ENCODE measurements at places on chromosomes 1 and 21.

DNA sequence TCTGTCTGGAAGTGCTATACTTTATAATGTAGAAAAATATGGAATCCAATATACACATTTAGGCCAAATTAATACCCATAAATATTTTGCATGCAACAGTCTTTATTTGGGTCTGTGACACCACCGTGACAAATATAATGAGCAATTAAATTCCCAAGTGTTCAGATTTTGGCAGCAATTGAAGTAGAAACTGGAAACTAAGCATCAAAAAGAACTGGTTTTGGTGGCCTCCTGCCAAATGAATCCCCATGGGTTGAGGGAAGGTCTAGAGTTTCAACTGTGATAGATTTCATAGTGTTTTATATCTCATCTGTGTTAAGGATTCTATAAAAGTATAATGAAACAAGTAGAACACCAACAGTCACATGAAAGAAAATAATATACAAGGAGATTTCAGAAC lies 88.4 kb downstream of the DPYD start:
- DNase-seq, result no peak

GRCh38 chr1:243921111-243921510 lies 71.1 kb upstream of the AKT3 start:
- DNase-seq, result no peak

GRCh38 chr1:246199086-246199645 lies 307.9 kb downstream of the SMYD3 start:
- no peak for DNase-seq

DNA sequence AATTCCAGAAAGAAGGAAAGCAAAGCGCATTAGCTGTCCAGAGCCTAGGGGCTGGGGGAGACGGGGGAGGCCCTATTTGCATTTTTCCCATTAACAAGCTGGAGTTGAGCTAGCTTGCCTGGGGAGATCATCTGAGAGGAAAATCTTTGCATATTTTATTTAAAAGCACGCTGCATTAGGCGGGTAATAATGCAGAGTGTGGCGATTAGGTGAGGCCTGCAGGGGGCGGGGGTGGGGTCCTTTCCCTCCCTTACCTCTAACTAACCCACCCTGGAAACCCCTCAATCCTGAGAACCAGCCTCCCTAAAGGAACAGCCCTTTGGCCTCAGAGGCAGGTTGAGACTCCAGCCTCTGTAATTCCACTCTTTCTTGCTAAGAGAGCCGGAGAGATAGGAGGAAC lies 16.2 kb downstream of the C1orf216 start:
- no peak for DNase-seq

- no peak for DNase-seq
These were observed 22.7 kb upstream of the ARF1 start for GRCh38 chr1:228059634-228060457.

- DNase-seq, result no peak
These were observed 18.6 kb upstream of the COL18A1 start for GRCh38 chr21:45386336-45386727.

DNA sequence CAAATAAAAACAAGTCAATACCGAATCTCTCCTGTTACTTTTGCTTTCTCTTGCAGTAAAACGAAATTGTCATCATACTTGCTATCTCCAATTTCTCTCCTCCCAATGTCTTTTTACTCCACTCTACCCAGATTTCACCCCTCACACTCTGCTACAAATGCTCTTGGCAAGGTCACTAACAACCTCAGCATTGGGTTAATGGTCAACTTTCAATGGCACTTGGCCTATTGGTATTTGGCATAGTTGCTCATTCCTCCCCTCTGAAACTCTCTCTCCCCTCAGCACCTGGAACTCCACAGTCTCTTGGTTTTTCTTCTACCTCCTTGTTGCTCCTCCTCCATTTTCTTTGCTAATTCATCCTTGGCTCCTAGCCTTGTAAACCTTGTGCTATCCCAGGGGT lies 367.3 kb downstream of the PTPRU start:
- DNase-seq, result no peak

DNA sequence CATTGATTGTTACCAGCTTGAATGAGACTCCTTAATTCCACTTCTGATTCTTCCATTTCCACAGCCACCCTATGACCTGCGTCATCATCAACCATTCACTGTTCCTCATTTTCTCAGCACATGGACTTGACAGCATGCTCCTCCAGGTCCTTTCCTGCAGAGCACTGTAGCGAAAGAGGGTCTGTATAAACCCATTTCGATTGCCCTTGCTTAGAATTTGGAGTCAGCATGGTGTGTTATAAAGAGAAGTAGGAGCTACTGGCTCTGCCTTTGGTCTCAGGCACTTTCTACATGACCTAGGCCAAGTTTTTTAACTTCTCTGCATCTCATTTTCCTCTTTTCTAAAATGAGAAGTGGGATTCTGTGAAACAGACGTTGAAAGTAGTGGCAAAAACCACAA lies 133.8 kb downstream of the AK5 start:
- no peak for DNase-seq

DNA sequence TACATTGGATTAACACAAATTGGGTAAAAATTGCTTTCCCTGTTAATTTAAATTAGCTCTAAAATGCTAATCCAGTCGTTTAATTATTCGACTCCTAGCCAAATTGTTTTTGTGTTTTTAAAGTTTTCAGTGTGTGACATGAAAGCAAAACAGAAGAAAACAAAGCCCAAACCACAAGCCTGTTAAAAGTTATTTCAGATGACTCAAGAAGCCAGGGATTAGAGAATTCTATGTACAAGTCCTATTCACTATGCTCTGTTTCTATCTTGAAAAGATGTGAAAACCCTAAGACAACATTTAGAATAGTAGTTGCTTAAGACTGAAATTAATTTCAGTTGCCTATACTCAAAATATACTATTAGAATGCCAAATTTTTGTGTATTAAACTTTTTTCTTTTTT lies 294.8 kb upstream of the ADAMTS5 start:
- no peak for DNase-seq

GRCh38 chr1:22231995-22232690 lies 89.2 kb upstream of the WNT4 start:
- DNase-seq, result no peak

- DNase-seq, result no peak
These were observed 49.8 kb upstream of the ADORA3 start for GRCh38 chr1:111553196-111553595.

DNA sequence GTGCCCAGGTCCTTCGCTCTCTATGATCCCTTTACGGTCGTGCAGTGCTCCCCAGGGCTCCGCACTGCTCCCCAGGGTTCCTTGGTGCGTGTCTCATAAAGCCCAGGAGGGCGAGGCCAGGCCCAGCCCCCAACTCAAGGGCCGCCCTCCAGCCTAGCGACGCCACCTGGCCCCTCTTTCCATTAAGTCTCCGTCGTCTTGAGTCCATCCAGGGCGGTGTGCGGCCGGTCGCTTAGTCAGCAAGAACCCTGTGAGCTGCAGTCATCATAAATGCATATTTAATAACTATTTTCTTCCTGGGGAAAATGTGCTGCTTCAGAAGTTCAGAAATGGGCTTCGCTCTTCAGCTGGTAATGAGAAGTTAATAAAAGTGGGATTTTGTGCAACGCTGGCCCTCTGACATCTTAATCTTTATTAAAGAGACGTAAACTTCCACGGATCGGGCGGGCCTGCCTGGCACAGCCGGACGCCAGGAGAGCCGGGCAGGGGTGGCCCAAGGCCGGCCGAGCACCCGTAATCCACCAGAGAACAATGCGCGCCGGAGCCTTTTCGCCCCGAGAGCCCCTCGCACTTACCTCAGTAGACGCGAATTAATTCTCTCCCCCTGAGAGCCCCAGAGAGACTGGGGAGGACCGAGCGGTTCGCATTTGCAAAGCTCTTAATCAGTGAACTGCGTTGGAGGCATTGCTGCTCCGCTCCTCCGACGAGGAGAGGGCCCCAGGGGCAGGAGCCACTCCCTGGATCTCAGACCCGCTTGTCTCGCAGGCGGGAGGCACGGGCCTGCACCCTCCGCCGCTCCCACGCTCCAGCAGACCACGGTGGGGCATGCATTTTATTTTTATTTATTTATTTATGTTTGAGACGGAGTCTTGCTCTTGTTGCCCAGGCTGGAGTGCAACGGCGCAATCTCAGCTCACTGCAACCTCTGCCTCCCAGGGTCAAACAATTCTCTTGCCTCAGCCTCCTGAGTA lies 188.3 kb upstream of the ARHGEF16 start:
- DNase-seq, result no peak

GRCh38 chr1:219067350-219067712 lies 106.3 kb upstream of the LYPLAL1 start:
- DNase-seq, result no peak

DNA sequence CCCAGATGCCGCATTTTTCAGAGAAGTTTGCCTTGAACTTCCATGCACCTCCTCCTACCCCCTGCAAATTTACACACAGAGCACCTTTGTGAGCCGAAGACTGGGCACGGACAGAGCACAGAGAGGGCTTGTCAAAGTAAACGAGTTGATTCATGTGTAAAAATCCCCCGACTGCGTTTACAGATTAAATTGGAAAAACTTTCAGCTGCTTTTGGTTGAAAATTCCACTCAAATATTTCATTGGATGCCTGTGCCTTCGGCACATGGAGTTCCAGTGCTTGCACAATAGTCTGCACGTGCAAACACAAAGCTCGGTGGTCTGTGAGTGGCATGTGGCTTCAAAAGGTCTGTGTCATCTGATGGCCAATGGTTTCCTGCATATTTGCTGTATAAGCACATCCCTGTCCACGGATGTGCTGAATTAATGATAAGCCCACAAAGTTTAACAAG lies 177.5 kb downstream of the SETD4 start:
- no peak for DNase-seq

- no peak for DNase-seq
These were observed 14.4 kb upstream of the IGSF21 start for GRCh38 chr1:18093193-18093592.

GRCh38 chr1:45012639-45013278 lies 705 bp downstream of the UROD start:
- peak; percentile 27 for DNase-seq

DNA sequence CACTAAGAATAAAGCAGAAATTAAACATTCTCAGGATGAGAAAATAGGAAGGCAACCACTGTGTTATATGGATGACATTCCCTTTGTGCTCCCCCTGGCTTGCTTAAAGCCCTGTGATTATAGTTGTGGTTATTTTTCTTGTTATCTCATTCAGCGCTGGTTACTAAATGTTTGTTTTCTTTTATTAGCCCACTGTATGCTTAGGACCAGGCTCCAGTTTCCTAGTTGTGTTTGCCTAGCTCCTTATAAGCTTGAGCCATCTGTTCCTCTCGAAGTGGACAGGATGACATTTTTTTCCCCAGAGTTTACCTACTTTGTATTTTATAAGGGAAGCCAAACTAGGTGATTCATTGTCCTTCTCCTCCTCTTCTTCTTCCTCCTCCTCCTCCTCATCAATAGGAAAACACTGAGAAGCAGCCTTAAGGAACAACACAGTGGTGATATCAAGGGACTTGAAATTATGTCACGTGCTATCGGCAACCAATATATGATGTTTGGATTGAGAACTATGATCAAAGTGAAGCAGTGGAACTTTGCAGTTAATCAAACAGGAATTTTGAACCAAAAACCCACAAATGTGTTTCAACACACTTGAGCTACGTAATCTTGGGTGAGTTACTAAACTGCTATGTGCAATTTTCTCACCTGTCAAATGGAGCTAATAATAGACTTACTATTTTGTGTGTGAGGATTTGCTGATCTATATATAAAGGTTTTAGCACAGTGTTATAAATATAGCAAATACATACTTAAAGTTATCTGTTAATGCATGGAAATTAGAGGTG lies 35.1 kb upstream of the RGS7 start:
- no peak for DNase-seq

DNA sequence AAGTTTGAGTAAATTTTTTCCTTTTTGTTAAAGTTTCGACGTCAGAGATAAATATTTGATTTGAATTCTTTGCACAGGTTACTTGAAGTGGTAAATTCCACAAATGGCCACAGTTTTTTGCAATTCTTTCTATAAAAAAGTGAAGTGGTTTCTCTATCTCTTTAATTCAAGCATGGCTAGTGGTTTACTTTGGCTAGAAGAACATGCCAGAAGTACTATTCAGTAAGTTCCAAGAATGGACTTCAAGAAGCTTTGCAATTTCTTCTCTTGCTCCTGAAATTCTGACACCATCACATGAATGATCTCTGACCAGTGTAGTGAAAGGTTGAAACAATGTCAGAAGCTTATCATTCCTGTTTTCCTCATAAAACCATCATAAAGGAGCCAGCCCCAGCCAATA lies 55.7 kb upstream of the RNPC3 start:
- no peak for DNase-seq

DNA sequence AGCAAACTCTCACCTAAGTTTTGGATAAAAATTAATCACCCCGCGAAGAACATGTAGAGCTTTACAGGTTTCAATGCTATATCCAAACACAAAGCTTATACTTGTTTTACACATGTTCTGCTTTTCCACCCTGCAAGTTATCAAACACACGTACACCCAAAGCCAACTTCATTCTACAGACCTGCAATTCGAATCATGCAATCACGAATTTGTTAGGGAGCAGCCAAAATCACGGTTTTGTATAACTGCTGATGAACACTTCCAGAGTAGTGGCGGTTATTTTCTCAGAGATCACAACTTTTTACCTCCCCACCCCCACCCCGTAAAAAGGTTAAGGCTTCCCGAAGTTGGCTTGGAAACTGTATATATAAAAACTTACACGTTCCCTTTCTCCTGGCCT lies 1.4 kb downstream of the HMGN1 start:
- DNase-seq, result no peak

- DNase-seq, result no peak
These were observed 87.4 kb upstream of the TTC39A start for GRCh38 chr1:51417496-51418383.

GRCh38 chr1:187842406-187843165 lies 1013.8 kb downstream of the PLA2G4A start:
- DNase-seq, result no peak

DNA sequence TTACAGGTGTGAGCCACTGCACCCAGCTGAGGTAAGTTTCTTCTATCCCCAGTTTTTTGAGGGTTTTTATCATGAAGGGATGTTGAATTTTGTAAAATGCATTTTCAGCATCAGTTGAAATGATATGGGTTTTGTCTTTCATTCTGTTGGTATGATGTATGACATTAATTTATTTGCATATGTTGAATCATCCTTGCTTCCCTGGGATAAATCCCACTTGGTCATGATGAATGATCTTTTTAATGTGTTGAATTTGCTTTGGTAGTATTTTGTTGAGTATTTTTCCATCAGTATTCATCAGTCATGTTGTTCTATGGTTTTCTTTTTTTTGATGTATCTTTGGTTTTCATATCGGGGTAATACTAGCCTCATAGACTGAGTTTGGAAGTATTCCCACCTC lies 141.0 kb downstream of the RPS6KC1 start:
- no peak for DNase-seq

GRCh38 chr1:112001436-112001835 lies 12.0 kb upstream of the KCND3 start:
- DNase-seq, result no peak

Measured in neuronal stem cell (in vitro differentiated cells).